AG09319 (cell line): ENCODE measurements at places on chromosomes 2 and 18.

DNA sequence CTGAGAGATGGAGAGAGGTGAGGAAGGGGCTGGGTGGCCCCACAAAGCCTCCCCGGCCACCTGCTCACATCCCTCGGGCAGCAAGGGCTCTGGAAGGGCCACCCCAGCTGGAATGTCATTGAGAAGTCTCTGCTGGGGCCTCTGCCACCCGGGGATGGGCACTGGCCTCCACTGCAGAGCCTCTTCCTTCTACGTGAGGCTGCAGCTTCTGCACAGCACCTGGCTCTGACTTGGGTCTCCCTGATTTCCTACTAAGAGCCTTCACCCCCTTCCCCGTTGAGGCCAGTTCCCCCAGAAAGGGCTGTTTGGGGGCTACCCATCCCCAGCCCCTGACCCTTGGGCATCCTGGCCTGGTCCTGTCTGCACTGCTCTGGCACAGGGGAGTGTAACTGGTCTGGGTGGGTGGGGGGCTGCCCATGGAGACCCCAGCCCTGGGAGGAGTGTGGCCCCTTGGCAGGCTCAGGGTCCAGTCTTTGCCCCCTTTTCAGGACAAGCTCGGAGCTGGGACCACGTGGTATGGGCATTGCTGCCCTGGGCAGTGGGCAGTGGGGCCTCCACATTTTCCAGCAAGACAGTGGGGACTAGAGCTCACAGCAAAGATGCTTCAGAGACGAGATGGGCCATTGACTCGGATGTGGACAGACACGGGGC is 5.6 kb downstream of the PDCD1 start:
- no peak for DNase-seq

DNA sequence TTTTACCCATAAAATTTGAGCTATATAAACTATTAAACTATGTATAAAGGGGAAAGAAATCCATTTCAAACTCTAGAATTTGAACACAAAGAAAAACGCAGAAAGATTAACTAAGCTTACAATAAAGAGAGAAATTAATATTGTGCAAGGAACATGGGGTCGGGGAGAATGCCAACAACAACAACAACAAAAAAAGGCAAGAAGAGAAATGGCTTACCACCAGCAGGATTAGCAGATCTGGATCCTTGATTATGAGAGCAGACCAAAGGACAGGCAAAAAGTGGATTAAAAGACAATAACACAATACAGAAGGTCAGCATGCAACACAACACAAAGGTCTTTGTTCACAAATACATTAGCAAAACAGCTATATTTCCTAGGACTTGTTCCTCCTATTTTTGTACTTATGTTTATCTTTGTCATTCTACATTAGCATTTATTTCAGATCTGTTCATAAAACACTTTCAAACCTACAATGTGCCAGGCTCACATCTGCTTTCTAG is 103.4 kb upstream of the RNU4ATAC start:
- no peak for DNase-seq

- DNase-seq = no peak
Observed at GRCh38 chr2:11044201-11044600, 111.1 kb upstream of the SLC66A3 start.

DNA sequence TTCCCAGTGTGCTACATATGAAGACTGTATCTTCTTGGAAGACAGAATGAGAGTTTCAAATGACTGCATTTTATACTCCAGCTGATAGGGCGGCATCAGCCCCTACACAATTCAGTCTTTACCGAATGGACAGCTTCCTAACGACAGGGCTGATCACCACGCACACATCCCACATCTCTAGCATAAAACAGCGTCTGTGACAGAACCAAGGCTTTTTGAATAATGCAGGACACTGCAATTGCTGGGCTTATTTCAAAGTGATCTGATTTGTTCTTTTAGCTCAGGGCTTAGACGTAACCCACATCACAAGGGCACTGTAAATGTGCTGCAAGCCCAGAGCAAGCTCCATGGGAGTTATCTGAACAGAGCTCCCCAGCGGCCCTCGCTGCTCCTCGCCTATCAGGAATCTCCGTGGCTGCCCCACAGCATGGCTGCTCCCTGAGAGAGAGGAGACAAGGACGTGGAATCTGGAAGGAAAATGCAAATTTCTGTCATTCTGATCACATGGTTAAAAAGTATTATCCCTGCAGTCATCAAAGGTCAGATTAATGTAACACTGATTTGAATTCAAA is 158.5 kb upstream of the ALKAL2 start:
- DNase-seq = no peak

- DNase-seq = no peak
Observed at GRCh38 chr2:127968610-127969339, 59.1 kb downstream of the SAP130 start.

- DNase-seq = no peak
Observed at GRCh38 chr2:20935168-20935775, 108.6 kb downstream of the APOB start.

DNA sequence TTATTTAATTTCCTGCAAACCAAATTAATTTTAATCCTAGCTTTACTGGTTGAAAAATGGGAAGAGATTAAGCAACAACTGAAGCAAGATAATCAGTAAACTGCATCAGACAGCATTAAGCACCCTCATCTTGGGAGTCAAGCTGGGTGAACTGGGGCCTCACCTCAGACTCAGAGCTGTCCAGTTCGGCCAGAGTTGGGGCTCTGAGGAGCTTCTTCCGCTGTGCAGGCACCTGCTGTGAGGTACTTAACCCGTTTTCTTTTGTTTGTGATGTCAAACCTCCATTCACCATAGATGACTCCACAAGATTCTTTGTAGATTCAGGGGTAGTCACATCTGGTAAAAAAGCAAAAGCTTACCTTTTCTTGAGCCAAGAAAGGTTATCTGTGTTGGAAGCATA is 71.8 kb downstream of the PRELID3A start:
- no peak for DNase-seq

DNA sequence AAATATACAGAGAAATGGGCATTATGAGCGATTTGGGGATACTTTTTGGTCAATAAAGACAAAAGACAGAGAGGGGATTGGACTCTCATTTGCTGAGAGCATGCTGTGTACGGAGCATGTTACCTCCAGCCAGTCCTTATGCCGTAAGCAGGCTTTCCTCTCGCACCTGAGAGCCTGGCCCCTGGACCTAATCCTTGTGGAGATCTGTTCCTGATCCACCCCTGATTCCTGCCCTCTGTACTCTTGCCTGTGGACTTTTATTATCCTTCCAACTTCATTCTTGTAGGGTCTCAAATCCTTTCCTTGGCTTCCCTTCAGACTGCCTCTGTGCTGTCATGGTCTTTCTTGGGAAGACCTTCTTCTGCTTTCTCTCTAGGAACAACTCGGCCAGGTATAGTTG is 803.1 kb upstream of the RAB6C start:
- no peak for DNase-seq

GRCh38 chr2:95353613-95354468 is 48.7 kb upstream of the FAHD2A start:
- no peak for DNase-seq

DNA sequence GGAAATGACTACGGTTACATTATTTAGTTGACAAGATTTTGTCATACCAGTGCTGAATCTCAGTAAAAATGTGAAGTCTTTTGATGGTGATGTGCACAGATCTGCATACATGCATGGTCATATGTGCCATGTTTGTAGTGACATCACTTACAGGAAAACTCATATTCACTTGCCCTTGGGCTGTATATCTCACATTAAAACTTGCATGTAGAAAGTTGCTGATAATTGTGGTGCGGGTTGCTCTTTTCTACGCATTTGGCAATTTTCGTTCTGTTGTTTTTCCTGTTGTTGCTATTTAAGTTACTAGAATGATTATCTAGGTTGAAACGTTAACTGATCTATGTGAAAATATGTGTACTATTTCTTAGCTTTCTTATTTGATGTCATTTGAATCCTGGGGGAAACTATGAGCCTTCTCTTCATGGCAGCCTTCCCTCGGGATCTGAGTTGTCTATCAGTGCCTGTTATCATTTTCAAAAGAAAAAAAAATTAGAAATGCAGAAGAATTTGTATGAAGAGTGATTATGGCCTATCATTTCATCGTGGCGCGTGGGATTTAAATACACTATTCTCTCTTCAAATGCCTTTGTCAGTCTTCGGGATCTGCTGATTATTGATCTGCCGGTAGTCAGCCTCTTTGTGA is 296.6 kb downstream of the TMX3 start:
- no peak for DNase-seq

DNA sequence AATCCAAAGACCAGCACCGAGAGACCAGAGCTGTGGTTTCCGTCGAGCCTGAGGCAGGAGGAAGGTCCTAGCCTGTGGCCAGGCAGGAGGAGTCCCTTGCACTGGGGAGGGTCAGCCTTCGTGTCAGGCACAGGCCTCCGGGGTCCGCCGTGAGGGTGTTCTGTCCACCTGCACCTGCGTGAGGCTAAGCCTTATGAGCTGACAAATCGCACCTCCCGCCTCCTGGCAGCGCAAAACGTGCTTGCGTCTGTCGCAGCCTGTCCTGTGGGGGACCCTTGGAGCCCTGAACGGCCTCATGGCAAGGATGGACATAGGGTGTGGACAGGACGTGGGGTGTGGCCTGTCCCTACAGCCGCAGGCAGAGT is 73.3 kb downstream of the KCNG2 start:
- DNase-seq = no peak

GRCh38 chr2:150154308-150154797 is 333.1 kb downstream of the RND3 start:
- DNase-seq = no peak

DNA sequence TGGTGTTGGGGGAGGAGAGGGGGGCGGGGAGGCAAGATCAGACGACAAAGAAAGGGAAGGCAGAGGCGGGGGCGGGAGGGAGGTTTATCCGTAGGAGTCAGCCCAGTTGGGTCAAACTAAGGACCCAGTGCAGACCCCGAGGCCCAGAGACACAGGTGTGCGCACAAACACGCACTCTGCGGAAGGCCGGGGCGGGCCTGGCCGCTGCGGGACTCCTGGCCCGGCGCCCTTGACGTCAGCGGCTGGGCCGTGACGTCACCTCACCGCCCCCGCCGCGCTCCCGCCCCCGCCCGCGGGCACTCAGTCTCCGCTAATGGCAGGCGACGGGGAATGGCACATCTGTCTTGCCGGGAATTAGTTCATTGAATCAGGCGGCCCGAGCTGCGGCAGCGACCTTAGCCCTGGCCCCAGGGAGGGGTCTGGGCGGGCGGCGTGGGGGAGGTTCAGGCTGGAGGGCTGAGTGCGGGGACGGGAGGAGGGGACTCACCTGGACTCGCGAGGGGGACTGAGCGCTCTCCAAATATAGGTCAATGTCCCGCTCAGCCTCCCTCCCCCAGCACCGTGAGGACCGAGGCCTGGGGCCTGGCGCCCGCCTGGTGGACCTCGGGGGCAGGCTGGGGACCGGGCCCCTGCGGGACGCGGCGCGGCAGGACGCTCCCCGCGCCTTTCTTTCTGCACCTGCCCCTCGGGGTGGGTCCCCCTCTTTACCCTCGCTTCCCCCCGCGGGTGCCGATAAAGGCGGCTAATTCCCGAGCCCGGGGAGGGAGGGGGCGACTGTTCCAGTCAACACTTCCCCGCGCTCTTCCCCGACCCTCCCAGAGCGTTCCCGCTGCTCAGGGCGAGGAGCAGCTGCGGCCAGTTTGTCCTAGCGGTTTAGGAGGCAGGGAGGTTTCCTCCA is 15.5 kb upstream of the ECEL1 start:
- DNase-seq = no peak

DNA sequence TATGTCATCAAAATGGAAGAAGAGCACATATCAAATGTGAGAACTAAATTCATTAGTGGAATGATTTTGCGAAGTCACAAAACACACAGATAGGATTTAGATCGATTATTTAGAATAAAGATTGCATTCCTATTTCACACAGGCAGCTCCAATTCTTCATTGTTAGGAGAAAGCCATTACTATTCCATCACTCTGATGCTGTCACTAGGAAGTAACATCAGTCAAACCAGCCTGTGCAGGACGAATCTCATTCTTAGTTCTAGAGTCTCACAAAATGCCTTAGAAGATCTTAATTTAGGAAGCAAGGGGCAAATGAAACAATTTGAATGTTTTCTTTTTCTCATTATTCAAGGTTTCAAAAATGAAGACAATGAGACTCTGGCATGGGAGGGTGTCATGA is 44.0 kb upstream of the SPP2 start:
- DNase-seq = no peak

DNA sequence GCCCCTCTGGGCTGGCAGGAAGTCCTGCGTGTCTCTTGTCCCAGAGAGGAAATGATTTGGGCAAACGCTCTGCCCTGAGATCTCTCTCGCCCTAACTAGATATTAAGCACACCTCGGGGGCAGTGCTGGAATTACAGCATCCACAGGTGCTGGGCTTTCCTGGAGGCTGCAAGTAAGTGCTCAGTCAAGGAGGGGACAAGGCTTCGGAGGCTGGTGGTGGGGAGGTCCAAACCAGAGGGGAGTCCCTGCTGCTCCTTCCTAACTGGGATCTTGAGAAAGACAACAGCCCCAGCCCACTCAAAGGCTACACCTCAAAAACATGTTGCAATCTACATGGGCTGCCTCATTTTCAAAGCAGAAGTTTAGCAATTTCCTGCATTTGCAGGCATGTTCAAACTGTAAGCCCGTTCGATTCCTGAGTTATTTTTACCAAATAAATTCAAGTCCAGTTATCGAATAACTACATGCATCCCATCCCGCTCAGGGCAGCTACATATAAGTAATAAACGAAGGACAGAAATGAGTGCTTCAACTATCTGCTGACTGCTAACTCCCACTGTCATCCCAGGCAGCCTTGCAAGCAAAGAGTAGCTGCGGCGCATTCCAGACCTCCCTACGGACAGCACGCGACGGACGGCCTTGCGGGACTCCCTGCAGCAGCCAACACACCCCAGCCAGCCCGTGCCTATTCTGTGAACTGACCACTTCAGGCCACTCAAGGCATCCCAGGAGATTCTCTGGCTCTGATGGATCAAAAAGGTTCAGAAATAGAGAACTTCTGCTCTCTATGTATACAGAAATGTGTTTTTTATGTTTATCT is 27.5 kb downstream of the ZNF516 start:
- no peak for DNase-seq

DNA sequence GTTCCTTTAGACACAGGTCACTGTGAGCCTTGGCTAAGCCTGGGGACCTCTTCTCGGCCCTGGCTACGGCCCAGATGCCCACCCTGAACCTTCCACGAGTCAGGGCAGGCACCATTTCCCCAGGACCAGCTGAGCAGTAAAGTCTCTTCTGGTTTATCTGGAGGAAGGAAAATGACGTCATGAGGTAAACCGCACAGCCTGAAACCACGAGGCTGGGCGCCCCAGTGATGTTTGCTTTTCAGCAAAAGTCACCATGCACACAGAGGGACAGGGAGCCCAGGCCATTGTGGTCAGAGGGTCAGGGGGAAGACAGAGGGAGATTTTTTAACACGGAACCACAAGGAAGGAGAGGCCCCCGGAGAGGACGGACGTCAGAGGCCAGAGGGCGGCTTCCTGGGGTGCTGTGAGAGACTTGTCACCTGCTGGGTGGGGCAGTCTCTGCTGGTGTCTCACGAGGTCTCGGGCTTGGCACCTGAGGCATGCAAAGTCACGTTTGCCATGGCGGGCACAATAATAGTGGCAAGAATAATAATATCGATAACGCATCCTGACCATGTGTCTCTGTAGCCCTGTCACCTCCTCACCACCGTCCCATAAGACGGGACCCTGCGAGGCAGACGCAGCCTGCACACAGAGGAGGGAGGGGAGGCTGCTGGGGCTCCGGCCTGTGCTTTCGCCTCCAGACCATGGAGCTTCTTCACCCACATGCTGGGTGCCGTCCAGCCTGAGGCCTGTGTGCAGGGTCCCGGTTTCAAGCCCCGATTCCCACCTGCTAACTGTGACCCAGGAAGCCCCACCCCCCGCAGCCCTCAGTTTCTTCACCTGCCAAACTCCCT is 33.2 kb upstream of the FOSL2 start:
- DNase-seq = no peak

GRCh38 chr18:79375441-79376154 is 20.1 kb upstream of the NFATC1 start:
- DNase-seq = no peak
